NCI-H524 treated with DMSO at 0.1 percent for 48 hours (cell line): ENCODE measurements at places on chromosomes 3 and 15.

- no peak for DNase-seq
These were observed 563.7 kb downstream of the NSUN3 start for GRCh38 chr3:94626573-94626972.

DNA sequence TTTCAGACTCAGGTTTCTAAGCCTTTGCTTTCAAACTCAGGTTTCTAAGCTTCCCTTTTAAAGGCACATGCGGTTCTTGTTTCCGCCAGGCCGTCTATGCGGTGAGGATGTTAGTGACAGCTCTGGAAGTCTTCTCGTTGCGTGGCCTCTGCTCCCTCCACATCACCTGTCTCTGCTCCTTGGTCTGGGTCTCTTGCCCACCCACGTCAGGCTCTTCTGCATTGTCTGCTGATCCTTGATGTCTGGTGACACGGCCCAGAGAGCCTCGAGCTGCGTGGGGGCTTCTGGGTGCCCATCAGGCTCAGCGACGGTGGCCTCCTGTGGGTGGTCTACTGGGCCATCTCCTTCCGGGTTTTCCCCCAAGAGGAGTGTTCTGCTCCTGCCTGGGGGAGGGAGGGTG lies 30.5 kb downstream of the KLF13 start:
- no peak for DNase-seq

- no peak for DNase-seq
These were observed 85.6 kb downstream of the NEDD4 start for GRCh38 chr15:55907797-55908196.

DNA sequence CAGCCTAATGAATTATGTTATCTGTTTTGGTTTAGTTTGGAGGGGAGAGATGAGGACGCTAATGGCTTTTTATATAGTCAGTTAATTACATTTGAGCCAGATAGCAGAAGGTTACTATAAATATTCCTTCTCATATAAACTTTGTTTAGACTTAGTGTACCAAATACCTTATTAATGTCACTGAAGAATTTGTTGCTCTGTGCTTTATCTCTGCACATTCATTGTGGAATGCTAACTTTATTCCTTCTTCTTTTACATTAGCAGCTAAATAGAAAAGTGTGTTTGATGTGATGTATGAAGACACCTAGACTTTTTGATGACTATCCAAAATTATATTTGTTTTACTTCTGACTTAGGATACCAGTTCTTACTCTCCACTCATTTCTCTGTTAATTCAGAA lies 105.2 kb downstream of the EPHA3 start:
- DNase-seq, result no peak

- no peak for DNase-seq
These were observed 13.7 kb downstream of the C15orf39 start for GRCh38 chr15:75215107-75216004.

GRCh38 chr3:82033186-82033585 lies 271.7 kb upstream of the GBE1 start:
- DNase-seq, result no peak

- DNase-seq, result no peak
These were observed 225.9 kb downstream of the IGSF11 start for GRCh38 chr3:118808723-118809122.

DNA sequence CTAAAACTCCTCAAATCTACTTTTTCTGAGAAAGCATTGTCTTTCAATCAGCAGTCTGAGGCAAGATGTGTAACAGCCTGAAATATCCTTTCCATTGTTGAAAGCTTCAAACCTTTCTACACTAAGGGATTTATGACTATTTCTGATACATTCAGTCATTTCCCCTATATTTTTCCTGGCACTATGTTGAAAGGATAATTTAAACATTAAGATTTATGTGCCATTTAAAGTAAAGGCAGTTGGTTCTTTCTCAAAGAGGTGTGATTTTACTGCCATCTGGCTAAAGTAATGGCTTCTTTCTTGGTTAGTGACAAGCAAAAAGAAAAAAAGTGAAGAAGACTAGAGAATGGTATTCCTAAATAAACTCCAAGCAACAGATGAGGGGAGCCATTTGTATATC lies 249.6 kb upstream of the COL8A1 start:
- no peak for DNase-seq

DNA sequence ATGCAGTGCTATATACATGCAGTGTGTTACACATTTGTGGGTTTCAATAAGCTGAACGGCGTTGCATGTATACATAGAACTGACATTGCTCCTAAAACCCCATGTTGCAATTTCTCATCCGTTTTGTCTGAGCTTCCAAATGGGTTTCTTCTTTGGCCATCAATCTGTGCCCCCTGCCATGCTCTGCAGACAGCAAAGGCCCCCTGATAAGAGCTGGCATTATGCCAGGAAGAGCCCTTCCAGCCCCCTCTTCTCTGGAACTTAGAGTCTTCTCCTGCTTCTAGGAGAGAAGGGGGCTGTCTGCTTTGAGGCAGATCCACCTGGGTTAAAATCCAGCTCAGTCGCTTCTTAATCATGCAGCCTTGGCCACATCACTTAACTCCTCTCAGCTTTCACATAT lies 254.0 kb downstream of the SLCO3A1 start:
- DNase-seq, result no peak

GRCh38 chr3:24680214-24680967 lies 185.7 kb upstream of the THRB start:
- DNase-seq, result no peak

DNA sequence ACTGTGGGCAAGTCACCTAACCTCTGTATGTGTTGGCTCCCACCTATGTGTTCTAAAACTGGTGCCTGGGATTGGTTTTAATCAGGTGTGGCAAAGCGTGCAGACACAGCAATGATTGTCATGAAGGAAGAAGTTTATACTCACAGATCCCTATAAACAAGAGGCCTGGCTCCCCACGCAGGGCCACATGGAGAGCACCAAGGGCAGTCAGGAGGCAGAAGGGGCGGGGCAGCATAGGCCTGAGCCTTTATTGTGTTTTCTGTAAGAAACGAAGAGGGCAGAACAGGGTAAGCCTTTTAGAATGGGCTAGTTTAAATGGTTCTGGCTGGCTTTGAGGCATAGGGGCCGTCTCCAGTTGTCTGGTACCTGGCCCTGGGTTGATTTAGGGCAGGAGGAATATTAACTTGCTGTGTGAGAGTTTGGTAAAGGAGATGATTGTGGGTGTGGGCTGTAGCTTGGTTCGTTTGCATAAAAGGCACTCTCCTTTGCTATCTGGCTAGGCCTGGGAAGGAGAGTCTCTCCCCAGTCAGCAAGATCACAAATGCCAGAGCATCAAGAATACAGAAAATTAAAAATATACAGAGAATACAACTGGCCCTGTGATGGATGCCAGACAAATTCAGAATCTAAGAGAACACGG lies 2.2 kb upstream of the FBXW12 start:
- DNase-seq, result no peak

DNA sequence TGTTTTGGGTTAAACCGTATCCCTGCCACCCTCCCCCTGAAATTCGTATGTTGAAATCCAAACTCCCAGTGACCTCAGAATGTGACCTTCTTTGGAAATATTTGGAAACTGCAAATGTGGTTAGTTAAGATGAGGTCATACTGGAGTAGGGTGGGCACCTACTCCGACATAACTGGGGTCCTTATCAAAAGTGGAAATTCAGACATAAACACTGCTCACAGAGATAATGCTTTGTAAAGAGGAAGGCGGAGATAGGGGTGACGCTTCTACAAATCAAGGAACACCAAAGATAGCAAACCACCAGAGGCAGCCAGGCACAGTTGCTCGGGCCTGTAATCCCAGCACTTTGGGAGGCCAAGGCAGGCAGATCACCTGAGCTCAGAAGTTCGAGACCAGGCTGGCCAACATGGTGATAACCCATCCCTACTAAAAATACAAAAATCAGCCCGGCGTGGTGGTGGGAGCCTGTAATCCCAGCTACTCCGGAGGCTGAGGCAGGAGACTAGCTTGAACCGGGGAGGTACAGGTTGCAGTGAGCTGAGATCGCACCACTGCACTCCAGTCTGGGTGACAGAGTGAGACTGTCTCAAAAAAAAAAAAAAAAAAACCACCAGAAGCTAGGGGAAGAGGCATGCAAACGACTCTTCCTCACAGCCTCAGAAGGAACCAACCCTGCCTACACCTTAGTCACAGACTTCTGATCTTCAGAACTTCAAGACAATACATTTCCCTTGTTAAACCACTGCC lies 51.1 kb upstream of the CHD2 start:
- DNase-seq, result no peak

DNA sequence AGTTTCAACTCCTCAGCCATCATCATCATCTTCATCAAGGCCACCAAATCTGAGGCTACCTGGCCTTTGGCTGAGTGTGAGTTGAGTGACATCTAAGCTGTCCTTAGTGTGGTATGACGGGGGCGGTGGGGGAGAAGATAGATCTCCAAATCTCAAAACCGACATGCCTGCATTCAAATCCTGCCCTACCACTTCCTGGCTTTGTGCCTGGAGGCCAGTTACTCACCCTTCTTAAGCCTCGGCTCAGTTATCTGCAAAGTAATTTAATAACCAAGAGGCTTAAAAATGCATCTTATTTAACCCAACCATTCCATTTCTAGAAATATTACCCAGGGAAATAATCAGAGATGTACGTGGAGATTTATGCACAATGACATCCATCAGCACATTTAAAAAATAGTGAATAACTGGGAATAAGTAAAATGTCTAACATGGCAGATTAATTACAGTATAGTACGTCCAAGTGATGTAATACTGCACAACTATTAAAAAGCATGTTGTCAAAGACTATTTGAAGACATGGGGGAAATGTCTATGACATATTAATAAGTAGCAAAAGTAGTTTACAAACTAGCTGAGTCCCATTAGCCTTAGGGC lies 167.4 kb downstream of the NTRK3 start:
- DNase-seq, result no peak

- no peak for DNase-seq
These were observed 14.7 kb downstream of the GPD1L start for GRCh38 chr3:32121137-32121536.

DNA sequence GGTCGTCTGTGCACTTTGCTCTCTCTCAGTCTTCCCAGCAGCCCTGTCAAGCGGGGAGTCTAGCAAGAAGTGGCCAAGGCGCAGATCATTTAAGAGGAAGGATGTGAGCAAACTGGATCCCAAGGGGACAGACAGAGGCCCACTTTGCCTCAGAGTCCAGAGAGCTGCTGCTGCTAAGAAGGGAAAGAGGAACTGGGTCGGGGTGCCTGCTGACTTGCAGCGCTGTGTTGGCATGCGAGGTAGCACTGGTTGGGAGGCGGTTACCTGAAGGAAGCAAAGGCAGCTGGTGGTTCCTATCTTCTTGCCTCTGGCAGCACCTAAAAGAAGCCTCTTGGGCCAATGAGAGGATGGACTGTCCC lies 28.1 kb downstream of the SMAD3 start:
- DNase-seq, result no peak

DNA sequence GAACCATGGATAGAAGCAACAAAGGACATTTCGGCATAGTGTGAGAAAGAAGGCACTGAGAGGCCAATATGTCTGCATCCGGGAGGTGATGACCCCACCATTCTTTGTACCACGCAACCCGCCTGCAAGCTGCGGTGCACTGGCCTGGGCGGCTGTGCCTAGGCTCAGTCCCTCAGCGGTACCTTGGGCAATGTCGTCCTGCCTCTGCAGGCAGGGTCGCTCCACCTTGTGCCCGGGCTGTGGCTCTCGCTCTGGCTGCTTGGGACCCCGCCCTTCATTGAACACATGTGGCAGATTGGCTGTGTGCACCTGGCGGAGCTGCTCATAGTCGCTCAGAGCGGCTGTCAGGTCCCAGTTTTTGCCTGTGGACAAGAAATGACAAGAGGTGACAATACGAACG lies 243.2 kb downstream of the KLF13 start:
- no peak for DNase-seq

DNA sequence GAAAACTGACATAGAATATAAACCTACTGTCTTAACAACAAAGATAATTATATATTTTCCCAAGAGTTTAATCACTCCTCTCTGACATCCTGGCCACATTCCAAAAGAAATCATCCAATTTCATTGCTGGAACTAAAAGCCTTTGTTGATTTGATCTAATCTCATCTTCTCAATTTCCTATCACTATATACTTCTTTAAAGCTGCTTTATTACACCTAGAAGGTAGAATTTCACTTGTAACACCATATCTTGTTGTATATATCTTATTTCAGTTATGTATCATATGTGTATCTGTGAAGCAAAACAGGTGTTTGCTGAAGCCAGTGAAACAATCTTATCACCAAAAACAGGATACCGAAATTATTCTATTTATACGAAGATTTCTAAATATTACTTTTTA lies 740.2 kb downstream of the ROBO1 start:
- no peak for DNase-seq

DNA sequence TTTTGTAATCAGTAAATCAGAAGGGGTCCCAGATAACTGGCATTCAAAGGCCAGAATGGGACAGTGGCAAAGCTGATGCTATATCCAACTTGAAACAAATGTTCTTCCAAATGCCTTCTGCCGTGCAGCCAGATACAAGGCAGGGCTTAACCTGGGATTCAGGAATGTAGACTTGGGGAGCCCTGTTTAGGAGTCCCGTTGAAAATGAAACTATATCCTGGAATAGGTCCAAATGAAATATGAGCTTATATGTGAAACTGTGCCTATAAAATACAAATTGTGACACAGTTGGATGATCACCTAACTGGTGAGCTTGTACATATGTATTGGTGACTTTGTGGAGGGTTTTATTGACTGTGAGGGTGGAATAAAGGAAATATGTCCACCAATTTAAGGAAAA lies 28.7 kb downstream of the FRMD4B start:
- no peak for DNase-seq

DNA sequence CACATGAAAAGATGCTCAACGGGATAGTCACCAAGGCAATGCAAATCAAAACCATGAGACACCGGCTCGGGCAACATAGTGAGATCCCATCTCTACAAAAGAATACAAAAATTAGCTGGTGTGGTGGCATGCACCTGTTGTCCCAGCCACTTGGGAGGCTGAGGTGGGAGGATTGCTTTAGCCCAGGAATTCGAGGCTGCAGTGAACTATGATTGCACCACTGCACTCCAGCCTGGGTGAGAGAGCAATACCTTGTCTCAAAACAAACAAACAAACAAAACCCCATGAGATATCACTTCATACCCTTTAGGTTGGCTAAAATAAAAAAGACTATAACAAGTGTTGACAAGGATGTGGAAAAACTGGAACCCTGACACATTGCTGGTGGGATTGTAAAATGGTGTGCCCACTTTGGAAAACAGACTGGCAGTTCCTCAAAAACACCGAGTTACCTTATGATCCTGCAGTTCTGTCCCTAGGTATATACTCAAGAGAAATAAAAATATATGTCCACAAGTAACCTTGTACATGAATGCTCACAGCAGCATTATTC lies 3.8 kb upstream of the PPARG start:
- no peak for DNase-seq

GRCh38 chr3:64530434-64531049 lies 157.3 kb downstream of the ADAMTS9 start:
- DNase-seq, result no peak

- peak; percentile 66 for DNase-seq
These were observed at the start of gene RETNLB for GRCh38 chr3:108757404-108757982. Gene RETNLB (minus strand): TSS chr3:108757410. CDS start chr3:108757185, 225 bp downstream.

- no peak for DNase-seq
These were observed 221.7 kb downstream of the PDCD6IP start for GRCh38 chr3:34020170-34020569.

- no peak for DNase-seq
These were observed 95.4 kb downstream of the ISL2 start for GRCh38 chr15:76431971-76432370.

GRCh38 chr3:168048414-168049330 lies 47.1 kb downstream of the GOLIM4 start:
- no peak for DNase-seq

GRCh38 chr15:93291380-93291779 lies 202.4 kb upstream of the RGMA start:
- DNase-seq, result no peak

GRCh38 chr3:179687967-179688535 lies 35.2 kb downstream of the USP13 start:
- no peak for DNase-seq
